NCI-H2081 treated with DMSO at 0.1 percent for 48 hours (cell line): ENCODE measurements at places on chromosomes 16 and 17.

GRCh38 chr16:87582216-87582965, 19.9 kb upstream of the JPH3 start:
- DNase-seq = no peak

GRCh38 chr17:78458736-78459335, 80.4 kb downstream of the PGS1 start:
- DNase-seq = no peak

GRCh38 chr16:14586637-14587305, 43.3 kb downstream of the PARN start:
- DNase-seq = no peak

DNA sequence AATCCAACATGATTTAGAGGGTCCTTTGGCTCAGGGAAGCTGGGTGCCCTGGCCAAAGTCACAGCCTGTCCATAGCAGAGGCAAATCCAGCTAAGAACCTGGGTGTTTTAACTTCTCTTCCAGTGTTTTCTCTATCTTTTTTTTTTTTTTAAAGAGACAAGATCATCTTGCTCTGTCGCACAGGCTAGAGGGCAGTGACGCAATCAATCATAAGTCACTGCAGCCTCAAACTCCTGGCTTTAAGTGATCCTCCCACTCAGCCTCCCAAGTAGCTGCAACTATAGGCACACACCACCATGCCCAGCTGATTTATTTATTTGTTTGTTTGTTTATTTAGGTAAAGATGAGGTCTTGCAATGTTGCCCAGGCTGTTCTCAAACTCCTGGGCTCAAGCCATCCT, 14.8 kb upstream of the GRIN2A start:
- no peak for DNase-seq

GRCh38 chr16:11612665-11613025, 25.9 kb upstream of the LITAF start:
- DNase-seq = no peak
